ENCODE measurements at places on chromosomes 12 and 14.
A peak's percentile ranks its signal among the peaks of the same experiment; 100 is the strongest.

DNA sequence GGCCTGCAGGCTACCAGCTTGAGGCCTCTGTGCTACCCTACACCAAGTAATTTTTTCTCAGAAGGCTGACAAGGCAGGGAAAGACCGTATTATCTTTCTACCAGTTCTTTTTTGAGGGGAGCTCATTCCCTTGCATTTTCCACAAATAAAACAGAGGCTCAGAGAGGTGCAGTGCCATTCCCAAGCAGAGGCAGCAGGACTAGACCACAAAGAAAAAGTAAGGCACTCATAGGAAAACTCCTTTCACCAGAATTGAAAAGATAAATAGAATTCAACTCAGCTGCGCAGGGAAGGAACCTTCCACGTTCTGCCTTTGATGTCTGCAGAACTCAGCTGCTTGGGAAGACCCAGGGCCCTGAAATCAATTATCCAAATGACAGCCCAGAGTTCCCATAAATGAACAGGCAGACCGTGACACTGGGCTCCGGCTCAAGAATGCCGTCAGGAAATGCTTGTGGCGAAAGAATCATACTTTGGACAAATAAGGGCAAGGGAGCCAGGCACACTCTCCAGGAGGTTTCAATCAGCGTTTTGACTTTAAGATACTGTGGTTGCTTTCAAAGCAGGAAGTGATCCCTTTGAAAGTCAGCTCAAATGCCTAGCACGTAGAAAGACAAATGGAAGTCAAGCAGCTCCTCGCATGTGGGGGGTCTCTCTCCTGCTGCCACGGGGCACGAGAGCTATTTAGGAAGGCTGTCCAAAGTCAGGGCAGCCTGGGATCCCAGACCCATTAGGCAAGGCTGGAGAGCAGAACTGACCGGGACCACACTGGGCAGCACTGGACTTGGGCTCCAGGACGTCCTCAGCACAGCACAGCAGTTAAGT is 14.0 kb downstream of the KCTD10 start:
- DNase-seq: peak; percentile 89

GRCh38 chr14:100409651-100410050 is 86.5 kb downstream of the SLC25A47 start:
- no peak for DNase-seq

GRCh38 chr12:54201001-54201794 is 12.4 kb upstream of the SMUG1 start:
- peak; percentile 73 for DNase-seq

- no peak for DNase-seq
These were observed 403.1 kb downstream of the TMEM121 start for GRCh38 chr14:105929327-105930081.

GRCh38 chr14:59678352-59678751 is 101.7 kb upstream of the CCDC175 start:
- no peak for DNase-seq

- DNase-seq: no peak
These were observed 187.2 kb upstream of the MYL2 start for GRCh38 chr12:111107392-111108178.

GRCh38 chr12:62865937-62866336 is 69.0 kb downstream of the PPM1H start:
- DNase-seq: peak; percentile 5

DNA sequence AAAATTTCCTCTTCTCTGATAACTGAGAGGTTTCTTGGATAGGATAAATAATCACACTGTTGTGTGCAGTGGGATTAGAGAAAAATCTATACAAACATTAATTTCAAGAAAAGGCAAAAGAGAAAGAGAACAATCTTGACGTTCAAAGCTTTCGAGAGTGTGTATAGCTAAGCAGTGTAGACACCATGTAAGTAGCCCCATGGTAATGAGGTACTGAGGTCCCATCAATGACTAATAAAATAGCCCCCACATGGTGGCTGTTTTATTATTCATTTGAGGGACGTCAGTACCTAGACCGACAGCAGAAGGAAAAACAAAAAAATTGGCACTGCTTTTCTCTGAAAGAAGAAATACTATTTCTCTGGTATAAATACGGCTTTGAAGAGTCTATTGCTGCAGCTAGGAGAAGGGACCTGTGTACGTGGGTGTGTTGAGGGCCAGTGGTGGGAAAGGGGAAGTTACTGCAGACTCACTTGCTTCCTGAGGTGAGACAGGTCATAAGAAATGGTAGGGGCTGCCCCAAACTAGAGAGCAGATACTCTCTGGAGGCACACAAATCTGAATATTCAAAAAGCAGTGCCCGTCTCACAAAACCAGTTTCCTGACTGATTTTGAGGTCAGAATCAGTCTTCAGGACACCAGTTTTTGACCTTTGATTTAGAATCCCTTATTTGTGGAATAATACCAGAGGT is 339.8 kb downstream of the EMP1 start:
- no peak for DNase-seq

DNA sequence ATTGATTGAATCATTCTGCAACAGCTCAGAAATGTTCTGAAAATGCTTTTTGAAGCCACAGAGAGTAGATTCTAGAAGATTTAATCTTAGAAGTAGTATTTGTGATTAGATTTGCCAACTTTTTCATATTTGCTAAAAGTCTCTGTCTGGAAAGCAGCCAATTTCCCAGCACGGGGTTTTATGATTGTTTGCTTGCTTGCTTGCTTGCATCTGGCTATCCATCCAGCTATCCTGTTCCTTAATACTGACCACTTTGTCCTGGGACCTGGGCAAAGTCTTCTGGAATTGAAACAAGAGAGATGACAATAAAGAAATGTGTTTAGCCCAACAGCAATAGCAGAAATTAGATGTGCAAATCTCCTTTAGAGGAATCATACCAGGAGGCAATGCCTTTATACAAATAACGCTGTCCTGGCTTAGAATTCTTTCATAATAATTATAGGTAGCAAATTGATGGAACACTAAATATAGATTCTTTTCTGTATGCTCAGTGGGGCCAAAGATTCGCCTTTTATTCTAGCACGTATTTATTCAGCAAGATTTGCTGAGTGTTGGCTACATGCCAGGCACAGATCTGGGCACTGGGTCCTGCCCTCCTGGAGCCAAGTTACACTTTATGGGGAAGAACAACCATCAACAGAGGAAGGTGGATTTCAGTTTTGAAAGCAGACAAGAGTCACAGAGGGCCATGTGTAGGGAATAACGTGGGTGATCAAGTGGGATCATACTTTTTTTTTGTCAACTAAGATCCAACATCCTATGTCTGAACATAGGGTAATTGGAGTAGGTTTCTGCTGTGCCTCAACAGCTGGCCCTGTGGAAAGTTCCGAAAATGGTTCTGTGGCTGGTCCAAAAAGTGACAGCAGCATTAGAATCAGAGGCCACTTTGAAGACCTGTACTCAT is 25.3 kb downstream of the MYBPC1 start:
- DNase-seq: no peak

- peak; percentile 81 for DNase-seq
These were observed 87.1 kb downstream of the SINHCAF start for GRCh38 chr12:31238764-31239387.

- no peak for DNase-seq
These were observed 969.6 kb upstream of the TMEM132C start for GRCh38 chr12:127297327-127297726.

GRCh38 chr14:90567191-90567590 is 170.4 kb downstream of the CALM1 start:
- no peak for DNase-seq

DNA sequence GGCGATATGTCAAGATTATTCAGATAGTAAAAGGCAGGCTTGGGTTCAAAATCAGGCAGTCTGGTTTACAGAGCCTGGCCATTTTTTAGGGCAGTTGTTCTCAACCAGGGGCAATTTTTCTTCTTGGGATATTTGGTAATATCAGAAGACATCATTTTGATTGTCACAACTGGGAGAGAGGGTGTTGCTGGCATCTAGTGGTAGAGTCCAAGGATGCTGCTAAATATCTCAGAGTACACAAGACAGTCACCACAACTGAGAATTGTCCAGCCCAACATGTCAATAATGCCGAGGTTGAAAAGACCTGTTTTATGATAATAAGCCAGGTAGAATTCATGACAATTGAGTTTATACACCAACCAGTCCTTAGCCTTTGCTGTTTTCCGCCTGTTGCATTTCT is 733.9 kb downstream of the NRXN3 start:
- DNase-seq: no peak

DNA sequence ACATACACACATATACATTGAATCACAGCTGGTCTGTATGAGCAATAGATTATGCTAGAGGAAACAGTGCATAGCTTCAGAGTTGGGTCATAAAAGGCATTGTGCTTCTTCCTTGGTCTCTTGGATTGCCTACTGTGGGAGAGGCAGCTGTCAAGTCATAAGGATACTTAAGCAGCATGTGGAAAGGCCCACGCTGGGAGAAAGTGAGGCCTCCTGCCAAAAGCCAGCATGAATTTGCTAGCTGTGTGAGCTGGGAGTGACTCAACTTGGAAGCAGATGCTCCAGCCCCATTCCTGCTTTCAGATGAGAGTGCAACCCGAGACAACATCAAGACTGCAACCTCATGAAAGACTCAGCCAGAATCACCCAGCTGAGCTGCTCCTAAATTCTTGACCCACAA is 311.9 kb upstream of the TBX3 start:
- DNase-seq: peak; percentile 60

- DNase-seq: no peak
These were observed 984.0 kb upstream of the TMEM132C start for GRCh38 chr12:127282786-127283565.

GRCh38 chr14:98791661-98792060 is 480.3 kb downstream of the BCL11B start:
- DNase-seq: no peak

DNA sequence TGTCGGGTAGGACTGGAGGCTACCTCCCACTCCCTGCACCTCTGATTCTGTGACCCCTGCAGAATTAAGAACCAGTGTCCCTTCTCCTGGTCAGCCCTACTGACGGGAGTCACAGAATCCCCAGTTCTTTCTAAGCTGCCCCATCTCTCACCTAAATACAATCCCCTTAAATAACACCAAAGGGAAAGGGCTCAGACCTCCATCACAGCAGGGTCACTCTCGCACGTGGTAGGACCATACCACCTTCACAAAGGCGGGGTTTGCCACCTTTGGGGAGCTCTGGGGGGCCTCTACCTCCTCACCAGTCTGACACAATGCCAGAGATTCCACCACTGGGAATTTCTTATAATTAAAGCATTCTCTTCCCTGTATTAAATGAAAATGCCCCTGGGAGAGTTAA is 35.6 kb downstream of the DAD1 start:
- no peak for DNase-seq
